ENCODE measurements at places on chromosomes 2 and 18.

- DNase-seq: no peak
Observed at GRCh38 chr2:60413814-60414168, 139.7 kb downstream of the BCL11A start.

DNA sequence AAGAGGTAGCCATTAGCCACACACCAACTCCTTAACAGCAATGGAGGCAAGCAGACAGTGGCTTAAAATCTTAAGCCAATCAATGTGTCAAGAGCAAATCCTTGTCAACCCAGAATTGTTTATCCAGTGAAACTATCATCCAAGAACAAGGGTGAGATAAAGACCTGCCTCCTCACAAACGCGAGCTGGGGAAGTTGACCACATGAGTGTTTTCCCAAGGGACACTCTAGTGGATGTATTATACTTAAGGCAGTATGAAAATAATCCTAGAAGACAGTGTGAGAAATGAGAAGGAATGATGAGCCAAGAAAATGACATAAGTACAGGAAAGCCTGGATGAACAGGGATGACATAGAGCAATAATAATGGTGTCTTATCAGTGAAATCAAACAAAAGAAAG, 209.6 kb downstream of the TWIST2 start:
- no peak for DNase-seq

DNA sequence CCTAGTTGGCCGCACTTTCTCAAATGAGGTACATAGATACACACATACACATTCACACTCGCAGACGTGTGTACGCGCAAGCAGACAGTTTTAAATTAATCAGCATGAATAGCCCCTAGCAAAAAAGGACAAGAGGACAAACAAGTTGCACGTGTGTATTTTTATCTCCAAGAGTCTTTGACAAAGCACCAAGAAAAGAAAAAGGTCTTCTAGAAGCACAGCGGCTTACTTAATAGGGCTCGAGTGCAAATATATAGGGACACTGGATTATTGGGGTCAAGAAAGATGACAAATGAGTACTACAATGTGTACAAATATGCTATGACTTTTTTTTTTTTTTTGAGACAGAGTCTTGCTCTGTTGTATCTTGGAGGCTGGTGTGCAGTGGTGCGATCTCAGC, 1.7 kb upstream of the BCL2 start:
- no peak for DNase-seq

GRCh38 chr18:13566941-13567746, 159.2 kb downstream of the FAM210A start:
- no peak for DNase-seq

- DNase-seq: no peak
Observed at GRCh38 chr2:165407466-165407865, 62.0 kb upstream of the CSRNP3 start.

- DNase-seq: no peak
Observed at GRCh38 chr18:43876748-43877147, 599.5 kb upstream of the SYT4 start.

DNA sequence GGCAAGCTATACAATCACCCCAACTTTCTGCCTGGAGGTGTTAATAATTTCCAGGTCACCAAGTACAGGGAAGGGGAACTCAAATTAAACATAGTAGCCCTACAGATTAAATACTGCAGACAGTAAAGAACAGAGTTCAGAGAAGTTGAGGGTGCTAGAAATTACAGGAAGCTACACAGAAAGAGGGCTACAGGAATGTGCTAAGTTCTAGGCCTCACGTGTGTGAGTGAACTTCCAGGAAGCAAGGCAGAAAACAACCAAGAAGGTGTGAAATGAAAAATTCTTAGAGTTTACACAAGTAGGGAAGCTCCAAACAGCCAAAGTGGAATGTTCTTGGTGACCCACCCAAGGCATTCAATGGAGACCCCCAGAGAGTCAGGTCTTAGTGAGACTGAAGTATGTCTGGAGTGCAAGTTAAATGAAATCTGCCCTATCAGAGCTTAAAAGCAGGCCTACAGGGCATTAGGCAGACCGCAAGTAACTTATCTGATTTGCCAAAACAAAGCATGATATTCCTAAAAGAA, 58.1 kb upstream of the RNU4ATAC start:
- DNase-seq: no peak

GRCh38 chr2:141280037-141280436, 850.8 kb downstream of the LRP1B start:
- DNase-seq: no peak

DNA sequence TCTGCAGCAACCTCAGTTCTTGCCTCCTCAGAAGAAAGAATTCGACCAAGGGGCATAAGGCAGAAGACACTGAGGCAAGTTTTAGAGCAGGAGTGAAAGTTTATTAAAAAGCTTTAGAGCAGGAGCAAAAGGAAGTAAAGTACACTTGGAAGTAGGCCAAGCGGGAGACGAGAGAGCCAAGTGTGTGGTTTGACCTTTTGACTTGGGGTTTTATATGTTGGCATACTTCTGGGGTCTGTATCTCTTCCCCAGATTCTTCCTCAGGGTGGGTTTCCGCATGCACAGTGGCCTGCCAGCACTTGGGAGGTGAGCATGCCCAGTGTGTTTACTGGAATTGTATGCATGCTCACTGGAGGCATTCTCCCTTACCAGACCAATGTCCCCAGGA, 59.3 kb upstream of the ANKRD44 start:
- DNase-seq: no peak

- no peak for DNase-seq
Observed at GRCh38 chr2:232142502-232142901, 181.0 kb downstream of the DIS3L2 start.

- no peak for DNase-seq
Observed at GRCh38 chr2:65144571-65144970, 14.7 kb upstream of the RAB1A start.

DNA sequence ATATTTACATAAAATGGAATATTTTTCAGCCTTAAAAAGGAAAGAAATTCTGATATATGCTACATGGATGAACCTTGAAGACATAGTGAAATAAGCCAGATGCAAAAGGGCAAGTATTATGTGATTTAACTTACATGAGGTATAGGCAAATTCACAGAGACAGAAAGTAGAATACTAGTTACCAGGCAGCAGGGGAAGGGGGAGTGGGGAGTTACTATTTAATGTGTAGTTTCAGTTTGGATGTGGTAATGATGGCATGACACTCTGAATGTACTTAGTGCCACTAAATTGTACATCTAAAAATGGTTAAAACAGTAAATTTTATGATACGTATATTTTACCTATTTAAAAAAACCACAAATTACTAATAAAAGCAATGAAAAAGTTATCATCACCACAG, 12.1 kb downstream of the METTL4 start:
- no peak for DNase-seq

DNA sequence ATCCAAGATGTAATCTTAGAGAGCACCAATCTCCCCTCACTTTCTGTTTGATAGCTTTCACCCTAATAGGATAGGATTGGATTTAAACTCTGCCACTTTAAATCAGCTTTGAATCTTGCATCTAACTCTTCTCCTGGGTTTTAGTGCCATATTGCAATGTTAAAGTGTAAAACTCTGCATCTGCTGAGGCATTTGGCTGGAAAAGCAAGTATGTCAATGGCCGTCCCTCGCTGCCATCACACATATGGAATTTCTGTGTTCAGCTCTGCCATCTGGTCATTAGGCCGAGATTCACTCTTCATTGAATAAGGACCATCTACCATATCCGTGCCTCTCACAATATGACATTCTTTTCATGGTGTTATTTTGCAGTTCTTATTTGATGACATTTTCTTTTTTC, 728.1 kb upstream of the PIK3C3 start:
- DNase-seq: no peak

GRCh38 chr2:10575609-10576280, 114.0 kb downstream of the NOL10 start:
- no peak for DNase-seq
